NCI-H510A treated with DMSO at 0.1 percent for 48 hours (cell line): ENCODE measurements at places on chromosomes 5 and 9.

GRCh38 chr9:136928591-136928990 lies 15.9 kb downstream of the FBXW5 start:
- DNase-seq, result no peak

DNA sequence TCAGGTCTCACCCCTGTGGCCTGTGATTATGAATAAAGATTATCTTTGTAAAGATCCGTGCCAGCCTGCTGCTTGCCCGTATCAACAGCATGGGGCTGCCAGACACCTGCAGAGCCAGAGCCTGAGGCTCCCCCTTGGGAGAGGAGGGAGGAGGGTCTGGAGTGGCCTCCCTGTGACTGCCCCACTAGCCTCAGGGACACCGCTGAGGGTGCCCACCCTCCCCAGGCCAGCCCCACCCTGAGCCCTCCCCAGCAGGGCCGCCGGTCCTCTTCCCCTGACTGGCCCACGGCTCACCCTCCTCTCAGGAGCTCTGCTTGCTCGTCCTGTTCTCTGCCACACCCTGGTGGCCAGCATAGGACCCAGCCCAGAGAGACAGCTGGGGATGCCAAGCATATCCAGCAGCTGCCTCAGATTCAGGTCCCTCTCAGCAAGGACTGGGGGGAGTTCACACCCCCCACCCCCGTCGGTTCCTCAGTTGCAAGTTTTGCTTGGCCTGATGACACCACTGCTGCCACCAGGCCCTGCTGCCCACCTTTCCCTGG lies 1.9 kb downstream of the SSNA1 start:
- DNase-seq, result no peak

- no peak for DNase-seq
Measured at GRCh38 chr9:122580360-122580759, 2.8 kb downstream of the OR1L8 start.

GRCh38 chr9:93574091-93574899 lies 2.1 kb upstream of the PHF2 start:
- DNase-seq, result no peak

DNA sequence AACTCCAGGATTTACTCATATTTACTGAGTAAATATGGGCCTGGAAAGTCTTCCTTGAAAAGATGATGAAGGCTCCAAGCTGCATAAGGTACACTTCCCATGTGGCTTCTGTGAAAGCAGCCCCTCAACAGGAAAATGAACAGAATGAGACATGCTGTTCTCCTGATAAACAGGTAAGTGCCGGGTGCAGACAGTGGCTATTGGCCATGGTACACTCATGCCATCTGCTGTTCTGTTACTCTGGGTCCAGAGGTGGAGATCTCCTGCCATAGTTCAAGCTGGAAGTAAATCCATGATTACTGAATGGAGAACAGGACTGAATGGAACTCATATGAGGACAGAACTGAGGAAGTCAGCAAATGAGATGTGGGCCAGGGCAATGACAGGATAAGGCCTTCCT lies 103.6 kb downstream of the SLIT3 start:
- no peak for DNase-seq

DNA sequence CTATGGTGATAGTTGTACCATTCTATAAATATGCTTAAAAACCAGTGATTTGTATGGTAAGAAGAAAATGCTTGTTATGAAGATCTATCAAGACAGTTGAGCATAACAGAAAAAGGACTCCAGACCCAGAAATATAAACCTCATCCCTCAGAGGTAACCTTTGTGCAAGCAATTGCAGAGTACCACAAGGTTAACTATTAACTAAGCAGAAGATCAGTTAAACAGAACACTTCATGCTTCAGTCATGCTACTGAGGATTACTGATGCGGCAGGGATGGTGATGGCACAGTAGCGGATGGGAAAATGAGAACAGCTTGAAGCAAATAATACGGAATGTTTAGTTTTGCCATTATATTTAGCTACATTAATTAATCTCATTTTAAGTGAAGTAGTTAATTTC lies 45.5 kb downstream of the IARS1 start:
- DNase-seq, result no peak

GRCh38 chr5:15620501-15620900 lies 120.5 kb downstream of the FBXL7 start:
- no peak for DNase-seq

DNA sequence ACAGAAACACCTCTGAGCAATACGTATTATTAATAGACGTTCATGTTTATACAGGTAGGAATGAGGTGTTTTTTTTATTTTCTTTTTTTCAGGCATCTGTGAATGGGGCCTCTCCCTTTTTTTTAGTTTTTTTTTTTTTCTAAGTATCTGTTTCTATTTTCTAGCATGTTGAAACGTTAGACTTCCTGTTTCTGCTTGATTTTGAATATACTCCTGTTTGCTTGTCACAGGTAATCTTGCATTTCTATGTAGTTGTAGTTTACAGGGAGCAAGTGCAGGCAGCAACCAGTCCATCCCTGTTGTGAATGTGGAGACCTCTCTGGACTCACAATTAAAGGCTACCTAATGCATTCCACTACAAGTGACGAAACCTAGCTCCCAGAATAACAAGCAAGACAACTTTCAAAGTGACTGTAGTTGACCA lies 22.8 kb upstream of the TNFAIP8 start:
- DNase-seq, result no peak

DNA sequence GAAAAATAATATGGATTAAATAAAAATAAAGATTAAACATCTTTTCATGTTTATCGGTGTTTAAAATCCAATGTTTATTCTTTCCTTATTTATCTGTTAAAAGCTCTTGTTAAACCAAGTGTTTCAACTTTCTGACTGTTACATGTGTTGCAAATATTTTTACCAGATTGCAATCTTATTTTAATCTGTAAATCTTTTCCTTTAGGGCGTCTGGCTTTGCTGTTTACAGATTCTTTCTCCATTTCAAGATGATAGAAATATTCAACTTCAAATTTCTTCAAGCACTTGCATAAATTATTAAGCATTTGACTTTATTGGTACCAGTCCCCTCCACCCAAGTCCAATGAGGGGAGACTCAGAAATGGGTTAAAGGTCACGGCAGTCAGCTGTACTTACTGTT lies 16.9 kb upstream of the ABCA1 start:
- no peak for DNase-seq

GRCh38 chr5:36680066-36680465 lies 73.7 kb downstream of the SLC1A3 start:
- no peak for DNase-seq

DNA sequence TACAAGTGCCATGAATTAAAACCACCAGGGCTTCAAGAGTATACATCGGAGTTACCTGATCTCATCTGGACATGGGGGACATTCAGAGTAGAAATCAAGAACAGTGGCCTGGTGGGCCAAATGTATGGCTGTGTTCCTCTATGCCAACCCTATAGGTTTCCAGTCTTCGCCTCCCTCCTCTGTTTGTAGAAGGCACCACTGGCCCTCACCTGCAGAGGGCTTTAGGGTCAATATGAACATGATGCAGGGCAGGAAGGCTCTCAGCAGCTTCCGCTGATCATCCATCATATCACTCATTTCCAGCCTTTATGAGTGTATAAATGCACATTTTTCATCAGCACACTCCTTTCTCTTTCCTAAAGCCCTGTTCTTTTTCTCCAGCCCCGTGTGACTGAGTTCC lies 555.5 kb upstream of the BRINP1 start:
- DNase-seq, result no peak
